ENCODE measurements at places on chromosomes 2 and 18.
A peak's percentile ranks its signal among the peaks of the same experiment; 100 is the strongest.

DNA sequence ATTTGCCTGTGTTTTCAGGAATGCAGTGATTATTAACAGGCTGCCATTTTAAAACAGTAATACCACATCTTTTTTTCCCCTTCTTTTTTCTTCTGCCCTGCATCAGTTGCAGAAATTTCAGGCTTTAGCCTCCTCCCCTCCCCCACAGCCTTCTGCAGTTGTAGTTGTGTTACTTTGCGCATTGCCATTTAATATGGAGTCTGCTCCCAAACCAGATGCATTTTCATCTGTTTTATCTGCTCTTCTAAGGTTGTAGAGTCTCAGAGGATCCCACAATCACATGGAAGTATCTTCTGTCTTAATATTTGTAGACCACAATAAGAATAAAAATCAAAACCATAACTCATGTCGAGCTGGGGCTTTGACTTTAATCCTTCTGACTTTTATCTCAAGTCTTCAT is 3.8 kb downstream of the ASXL3 start:
- no peak for DNase-seq

DNA sequence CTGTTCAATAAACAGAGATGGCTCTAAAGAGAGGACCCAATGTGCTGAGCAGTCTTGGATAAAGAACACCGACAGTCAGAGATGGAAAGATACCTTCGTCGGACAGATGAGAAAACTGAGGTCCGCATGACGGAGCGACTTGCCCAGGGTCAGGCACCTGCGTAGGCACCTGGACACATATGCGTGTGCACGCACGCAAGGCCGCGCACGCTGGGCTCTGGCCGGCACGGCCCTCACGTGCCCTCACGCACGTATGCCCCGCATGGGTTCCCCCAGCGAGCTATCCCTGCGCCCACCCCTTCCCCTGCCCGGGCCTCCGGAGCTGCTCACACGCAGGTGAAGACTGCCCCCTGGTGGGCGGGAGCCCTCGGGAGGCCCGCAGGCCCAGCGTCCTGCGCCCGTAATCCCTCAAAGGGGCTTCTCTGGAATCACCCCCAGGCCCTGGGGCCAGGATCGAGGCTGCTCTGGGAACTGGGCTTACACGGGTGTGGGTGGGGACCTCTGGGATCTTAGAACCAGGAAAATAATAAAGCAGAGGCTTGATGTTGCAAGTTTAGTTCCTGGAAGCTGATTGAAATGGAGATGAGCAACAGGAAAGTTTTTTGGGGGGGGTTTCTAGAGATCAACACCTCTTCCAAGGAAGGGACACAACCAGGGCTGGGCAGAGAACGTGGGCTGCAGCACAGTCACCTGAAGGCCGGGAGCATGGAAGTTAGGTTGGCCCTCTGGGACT is 246.3 kb downstream of the TNS1 start:
- DNase-seq = peak; percentile 24

GRCh38 chr2:96554293-96555145 is 18.0 kb downstream of the ARID5A start:
- DNase-seq = peak; percentile 68

DNA sequence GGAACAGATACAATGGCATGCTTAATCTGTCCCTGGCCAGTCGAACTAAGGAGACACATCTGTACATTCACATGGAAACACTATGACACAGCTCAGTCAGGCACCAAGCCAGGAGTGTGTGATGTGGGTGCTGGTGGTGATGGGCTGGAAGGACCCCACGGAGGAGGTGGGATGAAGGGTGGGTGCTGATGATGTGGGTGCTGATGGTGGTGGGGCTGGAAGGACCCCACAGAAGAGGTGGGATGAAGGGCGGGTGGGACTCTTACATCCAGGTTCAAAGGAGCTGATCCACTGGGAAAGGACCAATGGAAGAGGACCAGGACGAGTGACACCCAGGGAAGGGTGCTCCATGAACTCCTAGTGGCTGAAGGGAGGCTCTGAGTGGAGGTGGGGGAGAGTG is 34.8 kb upstream of the ACAA2 start:
- DNase-seq = no peak

DNA sequence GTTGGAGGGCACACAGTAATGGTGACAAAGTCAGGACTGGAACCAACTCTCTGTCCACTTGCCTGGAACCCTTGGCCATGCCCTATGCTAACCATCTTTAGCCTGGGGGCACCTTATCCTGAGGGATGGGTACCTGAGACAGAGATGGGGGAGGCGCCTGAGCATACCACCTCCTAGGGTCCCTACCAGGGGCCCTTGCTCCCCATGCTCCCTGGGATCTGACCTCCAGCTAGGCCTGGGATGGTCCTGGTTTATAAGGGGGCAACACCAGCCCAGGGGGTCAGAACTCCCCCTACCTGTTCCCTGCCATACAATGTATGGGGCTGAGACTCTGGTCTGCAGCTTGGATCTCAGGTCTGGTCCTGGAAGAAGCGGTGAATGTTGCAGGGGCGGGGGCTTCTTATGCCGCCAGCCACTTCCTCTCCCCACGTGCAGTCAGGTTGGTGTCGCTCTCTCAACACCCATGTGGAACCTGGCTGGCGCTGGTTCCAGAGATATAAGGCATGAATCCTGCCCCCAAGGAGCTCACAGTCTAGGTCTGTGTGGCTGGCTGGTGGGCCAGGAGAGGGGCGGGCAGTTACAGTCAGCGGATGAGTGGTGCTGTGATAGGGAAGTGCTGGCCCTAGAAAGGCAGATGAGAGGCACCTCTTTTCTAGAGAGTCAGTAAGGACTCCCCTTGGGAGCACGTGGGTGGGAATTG is 3.8 kb upstream of the TOGARAM2 start:
- no peak for DNase-seq

GRCh38 chr2:54446122-54446521 is 10.0 kb upstream of the SPTBN1 start:
- DNase-seq = no peak

GRCh38 chr2:142504754-142505153 is 372.7 kb upstream of the KYNU start:
- DNase-seq = no peak

DNA sequence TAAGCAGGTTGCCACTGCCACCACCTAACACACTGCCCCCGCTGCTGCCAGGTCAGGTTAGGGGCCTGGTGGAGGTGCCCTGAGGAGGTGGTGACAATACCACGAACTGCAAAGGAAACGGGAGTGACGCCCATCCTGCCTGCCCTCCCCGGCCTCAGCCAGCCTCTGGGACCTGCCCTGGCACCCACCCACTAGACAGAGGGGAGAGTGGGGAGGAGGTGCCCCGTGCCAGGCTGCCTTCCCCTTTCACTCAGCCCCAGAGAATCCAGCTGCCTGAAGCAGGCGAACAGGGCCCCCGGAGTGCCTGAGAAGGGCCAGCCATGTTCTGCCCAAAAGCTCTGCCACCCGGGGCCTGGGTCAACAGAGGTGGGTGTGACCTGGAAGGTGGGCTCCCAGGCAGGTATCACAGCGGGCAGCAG is 44.5 kb upstream of the FOSL2 start:
- no peak for DNase-seq

DNA sequence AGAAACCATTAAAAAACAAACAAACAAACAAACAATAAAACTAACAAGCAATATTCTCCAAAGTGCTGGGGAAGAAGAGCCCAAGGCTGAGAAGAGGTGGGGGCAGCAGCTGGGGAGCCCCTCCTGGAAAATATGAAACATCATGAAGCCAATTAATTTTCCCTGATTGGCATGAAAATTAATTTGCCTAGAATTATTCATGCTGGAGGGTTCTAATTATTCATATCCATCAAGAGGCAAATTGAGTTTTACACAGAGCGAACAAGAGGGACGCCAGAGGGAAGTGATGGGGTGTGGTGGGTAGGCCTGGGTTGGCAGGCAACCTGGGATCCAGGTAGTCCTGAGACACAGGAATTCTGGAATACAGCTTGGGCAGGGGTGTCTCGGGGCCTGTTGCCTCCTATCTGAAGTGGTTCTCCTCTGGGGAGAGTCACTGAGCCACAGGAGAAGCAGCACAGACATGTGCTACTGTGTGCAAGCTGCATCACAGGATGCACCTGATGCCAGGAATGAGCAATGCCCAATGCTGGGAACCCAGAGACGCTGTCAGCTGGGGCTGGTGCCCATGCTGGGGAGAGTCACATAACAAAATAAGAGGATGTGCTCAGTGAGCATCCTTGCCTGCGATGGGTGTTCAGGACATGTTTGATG is 100.5 kb downstream of the TEX51 start:
- no peak for DNase-seq

- no peak for DNase-seq
These were observed 25.4 kb downstream of the NPAS2 start for GRCh38 chr2:100845141-100845991.

GRCh38 chr2:164701565-164701964 is 80.3 kb upstream of the GRB14 start:
- DNase-seq = no peak

- no peak for DNase-seq
These were observed 128.5 kb upstream of the SH3BP4 start for GRCh38 chr2:234823196-234823876.

- peak; percentile 14 for DNase-seq
These were observed at the start of gene FHOD3 for GRCh38 chr18:36297417-36298125. FHOD3 (plus strand) TSS chr18:36297713; CDS start chr18:36297836, 123 bp downstream.

- DNase-seq = no peak
These were observed 2.0 kb downstream of the WDR35 start for GRCh38 chr2:19987936-19988335.

DNA sequence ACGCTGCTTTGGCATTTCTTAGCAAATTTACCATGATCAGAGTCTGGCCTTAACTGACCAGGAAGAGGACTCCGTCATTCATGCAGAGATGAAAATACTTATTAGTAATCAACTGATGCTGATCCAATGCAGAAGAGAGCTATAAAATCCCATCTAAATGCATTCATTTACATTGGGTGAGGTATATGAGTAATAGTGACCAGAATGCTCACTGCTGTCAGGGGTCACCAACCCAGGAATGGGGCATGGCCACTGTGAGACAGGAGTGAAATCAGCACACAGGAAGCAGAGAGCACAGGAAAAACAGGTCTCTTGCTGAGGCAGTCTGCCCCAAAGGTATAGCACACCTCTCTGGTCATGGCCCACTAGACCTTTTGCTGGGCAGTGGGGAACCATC is 68.1 kb upstream of the TMEM247 start:
- no peak for DNase-seq

GRCh38 chr2:20682167-20682920 is 15.4 kb downstream of the GDF7 start:
- DNase-seq = peak; percentile 24

- DNase-seq = no peak
These were observed 204.2 kb upstream of the CDH20 start for GRCh38 chr18:61129001-61129400.

DNA sequence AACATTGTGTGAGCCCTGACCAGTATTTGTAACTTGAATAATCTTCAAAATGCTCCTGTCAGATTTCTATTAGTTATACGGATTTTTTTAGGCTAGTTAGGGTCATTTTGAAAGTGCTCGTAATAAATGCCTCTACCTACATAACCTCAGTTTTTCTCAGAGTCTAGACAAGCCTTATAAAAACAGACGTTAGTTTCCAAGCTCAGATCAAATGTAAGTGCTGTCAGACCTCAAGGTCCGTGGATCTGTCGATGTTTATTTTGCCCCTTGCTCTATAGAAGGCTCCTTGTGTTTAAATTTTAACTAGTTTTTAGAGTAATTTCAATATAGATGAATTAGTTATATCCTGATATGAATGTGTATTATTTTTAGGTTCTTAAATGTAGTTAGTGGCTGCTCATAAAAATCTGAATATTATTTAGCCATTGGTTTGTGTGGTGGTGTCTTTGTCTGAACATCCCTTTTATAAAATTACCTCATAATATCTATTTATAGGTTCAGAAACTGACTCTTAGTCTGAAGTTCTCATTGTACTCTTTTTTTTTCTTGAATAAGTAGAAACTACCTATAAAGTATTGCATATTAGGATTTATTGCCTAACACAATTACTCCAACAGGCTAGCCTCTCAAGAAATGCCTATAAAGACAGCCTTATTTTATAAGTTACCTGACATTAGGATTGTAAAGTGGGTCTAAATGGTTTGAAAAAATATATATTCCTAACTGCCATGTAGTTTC is 71.1 kb downstream of the MTA3 start:
- DNase-seq = no peak

DNA sequence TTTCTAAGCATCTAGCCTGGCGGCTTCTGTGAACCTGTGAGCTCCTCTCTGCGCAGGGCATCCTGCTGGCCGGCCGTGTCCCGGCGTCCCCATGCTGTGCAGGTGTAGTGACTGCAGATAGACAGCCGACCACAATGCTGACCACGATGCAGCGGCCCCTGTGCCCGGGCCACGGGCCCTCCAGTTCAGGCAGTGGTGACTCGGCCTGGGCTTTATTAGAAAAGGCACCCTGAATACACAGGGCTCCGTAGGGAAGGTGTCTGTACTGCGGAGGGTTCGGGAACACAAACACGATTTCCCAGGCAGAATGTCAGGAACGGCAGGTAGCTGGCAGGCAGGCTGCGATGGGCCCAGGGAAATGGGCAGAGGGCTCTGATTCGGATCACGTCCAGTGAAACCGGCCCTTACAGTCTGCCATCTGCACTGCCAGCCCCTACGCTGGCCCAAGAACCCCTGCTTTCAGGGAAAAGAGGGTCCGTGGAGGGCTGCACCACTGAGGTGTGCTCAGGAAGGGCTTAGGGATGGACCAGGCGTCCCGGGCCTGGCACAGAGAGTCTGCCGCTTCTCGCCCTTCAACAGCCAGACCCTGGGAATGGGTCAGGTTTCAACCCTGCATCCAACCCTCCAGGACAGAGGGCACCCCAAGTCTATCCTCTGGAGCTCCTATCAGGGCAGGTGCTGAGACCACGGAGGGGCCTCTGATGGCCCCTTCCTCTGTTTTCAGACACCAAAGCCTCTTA is 196.5 kb downstream of the HDAC4 start:
- DNase-seq = no peak

GRCh38 chr18:48324651-48325050 is 84.5 kb downstream of the ZBTB7C start:
- DNase-seq = no peak

GRCh38 chr2:128474962-128475361 is 156.3 kb upstream of the HS6ST1 start:
- DNase-seq = no peak

GRCh38 chr18:48781163-48781987 is 169.4 kb downstream of the SMAD7 start:
- DNase-seq = peak; percentile 93

DNA sequence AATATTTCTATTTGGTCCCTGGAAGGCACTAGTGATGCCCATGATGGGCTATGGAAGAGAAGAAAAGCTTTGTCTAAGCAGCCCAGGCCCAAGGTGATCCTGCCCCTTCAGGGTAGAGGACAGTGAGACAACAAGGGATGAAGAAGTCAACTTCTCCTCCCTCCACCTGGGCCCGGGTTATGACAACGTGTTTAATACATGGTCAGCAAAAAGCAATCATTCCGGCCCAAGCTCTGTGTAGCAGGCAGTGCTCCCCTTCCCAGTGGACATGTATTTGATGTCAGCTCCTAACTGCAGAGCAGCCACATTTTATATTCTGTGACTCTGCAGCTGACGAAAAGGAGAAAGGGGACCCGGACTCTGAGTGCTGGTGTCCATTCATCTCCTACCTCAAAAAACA is 67.2 kb upstream of the MFF start:
- no peak for DNase-seq
